ENCODE measurements at places on chromosomes 1 and 21.

GRCh38 chr1:55741516-55741915 is 526.4 kb upstream of the USP24 start:
- H3K27me3 ChIP-seq: no peaks in the 10 kb centered on the region
- H3K36me3 ChIP-seq: no peaks in the 10 kb centered on the region
- no peak overlapping the region for H3K4me3 ChIP-seq
- no peak for DNase-seq
- H3K4me1 ChIP-seq: no peaks in the 10 kb centered on the region

- H3K4me3 ChIP-seq: no peak overlapping the region
- DNase-seq: no peak
- H3K27ac ChIP-seq: no peak overlapping the region
- H3K36me3 ChIP-seq: no peaks in the 10 kb centered on the region
- no peaks in the 10 kb centered on the region for H3K4me1 ChIP-seq
Measured at GRCh38 chr1:116927049-116927798, 17.5 kb downstream of the PTGFRN start.

- no peak for DNase-seq
- H3K36me3 ChIP-seq: no peaks in the 10 kb centered on the region
- H3K4me1 ChIP-seq: peaks cover 21% of the 10 kb centered on the region
- no peaks in the 10 kb centered on the region for H3K27me3 ChIP-seq
- no peak overlapping the region for H3K27ac ChIP-seq
Measured at GRCh38 chr1:150557065-150557600, 7.9 kb downstream of the ADAMTSL4 start.

DNA sequence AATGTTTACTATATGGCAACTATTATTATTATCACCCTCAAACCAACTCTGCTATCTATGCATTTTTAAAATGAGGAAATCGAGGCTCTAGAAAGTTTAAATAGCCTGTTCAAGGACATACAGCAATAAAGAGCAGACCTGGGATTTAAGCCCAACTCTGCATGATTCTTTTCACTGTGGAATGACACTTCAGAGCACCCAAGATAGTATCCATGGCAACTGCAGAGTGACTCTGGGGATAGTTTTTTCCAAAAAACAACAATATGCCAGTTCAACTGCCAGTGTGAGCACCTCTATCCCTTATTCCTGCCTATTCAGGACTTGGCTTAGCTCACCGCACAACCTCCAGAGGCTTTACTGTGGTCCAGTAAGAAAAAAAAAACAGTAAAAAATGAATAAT is 293.9 kb downstream of the BRINP2 start:
- H3K36me3 ChIP-seq: no peaks in the 10 kb centered on the region
- no peak for DNase-seq
- no peak overlapping the region for H3K27ac ChIP-seq
- no peaks in the 10 kb centered on the region for H3K4me1 ChIP-seq
- no peaks in the 10 kb centered on the region for H3K27me3 ChIP-seq

DNA sequence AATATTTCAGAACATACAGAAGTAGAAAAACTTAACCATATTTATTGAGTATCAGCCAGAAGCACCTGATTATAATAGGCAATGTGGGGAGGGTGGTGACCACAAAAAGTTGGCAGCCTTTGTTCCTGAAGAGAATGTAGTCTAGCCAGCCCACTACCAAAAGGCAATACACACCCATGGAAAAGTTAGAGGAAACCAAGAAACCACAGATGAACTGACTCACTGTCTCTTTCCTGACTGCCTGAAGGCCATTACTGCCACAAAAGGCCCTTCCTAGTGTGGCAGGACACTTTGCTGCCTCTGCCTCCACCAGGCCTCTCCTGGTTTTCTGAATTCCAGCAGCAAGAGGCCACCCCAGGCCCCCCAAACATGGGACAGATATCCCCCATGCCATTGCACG is 14.6 kb upstream of the PROX1 start:
- no peaks in the 10 kb centered on the region for H3K27me3 ChIP-seq
- no peak for DNase-seq
- no peak overlapping the region for H3K4me3 ChIP-seq
- no peaks in the 10 kb centered on the region for H3K36me3 ChIP-seq
- H3K27ac ChIP-seq: no peak overlapping the region

Data from pancreas (tissue), 10 donors.